NCI-H1105 (cell line): ENCODE measurements at places on chromosomes 4 and X.

DNA sequence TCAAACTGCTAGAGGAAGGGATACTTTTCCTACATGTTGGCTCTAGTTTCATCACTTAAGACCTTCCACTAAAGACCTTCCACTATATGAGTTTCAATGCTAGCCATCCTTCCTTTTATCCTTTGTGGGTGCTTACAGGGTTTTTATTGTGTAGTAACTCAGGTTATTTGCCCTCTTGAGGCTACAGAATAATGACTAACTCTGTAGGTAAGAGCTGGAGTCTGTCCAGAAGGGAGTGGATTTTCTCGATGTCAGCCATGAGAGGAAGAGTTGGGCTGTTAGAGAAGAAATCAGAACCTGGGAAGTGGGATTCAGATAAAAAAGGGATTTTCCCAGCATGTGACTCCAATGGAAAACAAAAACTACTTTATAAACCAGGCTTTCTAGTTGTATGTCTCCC is 27.5 kb upstream of the HERC5 start:
- DNase-seq: no peak

DNA sequence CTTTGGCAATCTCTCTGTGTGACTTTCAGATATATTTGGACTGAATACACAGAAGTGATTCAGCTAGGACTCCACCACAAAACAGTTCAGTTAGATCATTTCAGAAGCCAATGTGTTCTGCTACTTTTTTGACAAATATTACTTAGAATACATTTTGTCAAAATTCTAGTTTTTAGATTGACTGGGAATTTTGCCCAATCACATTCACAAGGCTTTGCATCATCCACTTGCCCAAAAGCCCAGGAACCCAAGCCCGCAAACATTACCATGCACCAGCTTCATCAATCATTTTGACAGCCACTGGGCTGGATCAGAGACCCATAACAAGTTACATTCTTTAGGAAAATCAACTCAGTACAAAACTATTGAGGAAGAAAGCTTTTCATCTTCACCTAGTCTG is 256.6 kb upstream of the NDST3 start:
- DNase-seq: no peak

- DNase-seq: no peak
Measured at GRCh38 chrX:68652326-68653170, 5.1 kb downstream of the STARD8 start.

DNA sequence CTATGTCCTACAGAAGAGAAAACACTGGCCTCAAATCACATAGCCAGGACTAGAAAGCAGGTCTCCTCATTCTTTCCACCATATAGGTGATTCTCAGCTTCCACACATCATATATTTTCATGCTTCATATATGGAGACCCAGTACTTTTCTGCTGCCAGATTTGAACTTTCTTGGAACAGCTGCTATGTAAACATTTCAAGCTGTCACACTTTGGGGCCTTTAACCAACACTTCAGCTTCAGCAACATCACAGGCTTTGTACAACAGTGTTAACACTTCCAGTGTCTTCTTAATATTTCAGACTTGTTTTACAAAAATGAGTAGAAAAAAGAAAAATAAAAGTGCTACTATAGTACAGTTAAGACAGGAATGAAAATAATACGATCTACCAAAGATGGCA is 12.6 kb downstream of the SH3RF1 start:
- DNase-seq: no peak

DNA sequence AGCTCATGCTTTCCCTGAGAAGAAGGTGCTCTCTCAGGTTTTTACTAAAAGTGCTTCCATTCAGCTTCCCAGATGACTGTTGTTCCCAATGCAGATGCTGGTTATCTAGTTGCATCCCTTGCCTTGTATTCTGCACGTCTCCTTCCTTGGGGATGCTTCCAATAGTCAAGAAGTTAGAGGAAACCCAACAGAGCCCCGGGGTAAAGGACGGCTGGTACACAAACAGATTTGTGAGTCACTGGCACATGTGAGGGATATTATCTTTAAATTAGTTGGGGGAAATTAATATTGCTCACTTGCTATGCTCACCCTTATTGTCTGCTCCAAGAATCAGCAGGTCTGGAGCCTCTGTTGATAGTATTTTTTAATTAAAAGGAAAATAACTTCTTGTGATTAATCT is 465.2 kb upstream of the BOD1L1 start:
- DNase-seq: no peak

DNA sequence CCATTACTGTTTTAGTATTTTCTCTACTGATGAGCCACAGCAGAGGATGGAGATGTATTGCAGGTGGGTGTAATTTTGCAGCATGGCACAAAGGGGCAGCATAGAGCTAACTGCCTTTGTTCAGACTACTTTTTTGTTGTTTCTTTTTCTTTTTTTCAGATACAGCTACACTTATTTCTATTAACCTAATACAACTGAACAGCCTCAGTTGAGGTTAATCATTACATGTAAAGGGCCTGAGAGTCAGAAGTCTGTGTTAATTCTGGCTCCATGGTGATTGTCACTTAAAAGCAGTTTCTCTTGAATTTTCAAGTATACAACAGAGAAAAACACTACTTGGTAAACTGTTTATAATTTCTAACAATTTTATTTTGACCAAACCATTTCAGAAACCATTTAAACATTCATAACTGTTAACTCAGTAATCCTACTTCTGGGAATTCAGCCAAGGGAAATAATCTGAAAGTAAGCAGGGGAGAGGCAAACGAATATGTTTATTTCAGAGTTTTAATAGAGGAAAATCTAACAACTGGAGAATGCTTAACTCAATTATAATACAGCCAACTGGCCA is 13.9 kb upstream of the PPEF2 start:
- DNase-seq: no peak

- no peak for DNase-seq
Measured at GRCh38 chr4:170025523-170026252, 507 bp downstream of the MFAP3L start.

DNA sequence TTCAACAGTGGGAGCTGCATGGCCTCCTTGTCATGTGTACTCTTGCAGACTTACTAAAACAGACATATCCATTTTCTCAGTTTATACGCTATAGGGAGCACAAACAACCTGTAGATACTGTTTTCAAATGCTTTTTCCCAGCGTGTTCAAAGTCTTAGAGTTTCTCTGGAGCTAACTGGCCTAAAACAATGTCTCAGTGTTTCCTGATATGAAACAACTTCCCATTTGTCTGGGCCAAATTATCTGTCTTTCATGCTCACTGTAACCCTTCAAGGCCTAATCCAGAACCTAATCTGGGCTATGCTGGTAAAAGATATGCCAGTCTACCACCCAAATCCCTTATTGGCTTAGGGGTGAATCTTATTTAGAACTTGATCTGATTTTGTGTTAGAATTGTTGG is 38.8 kb downstream of the RAB40A start:
- DNase-seq: no peak

GRCh38 chr4:828641-829271 is 2.8 kb upstream of the CPLX1 start:
- no peak for DNase-seq

- no peak for DNase-seq
Measured at GRCh38 chr4:127012549-127012948, 620.2 kb upstream of the INTU start.

- no peak for DNase-seq
Measured at GRCh38 chr4:141705048-141705746, 68.8 kb downstream of the IL15 start.

DNA sequence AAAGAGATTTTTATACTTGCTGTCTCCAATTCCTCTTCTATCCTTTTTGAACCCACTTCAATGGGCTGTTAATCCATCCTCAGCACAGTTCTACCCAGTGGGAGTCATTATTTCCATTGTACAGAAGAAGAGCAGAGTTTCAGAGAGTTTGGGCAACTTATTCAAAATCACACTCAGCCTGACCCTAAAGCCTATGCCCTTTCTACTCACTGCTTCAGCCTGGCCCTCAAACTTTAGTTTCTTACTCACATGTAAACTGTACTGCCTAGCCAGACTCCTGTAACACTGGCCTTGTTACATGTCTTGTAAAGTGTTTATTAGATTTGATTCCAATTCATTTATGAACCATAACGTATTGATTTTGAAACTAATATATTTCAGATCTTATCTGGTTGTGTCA is 25.1 kb upstream of the USO1 start:
- no peak for DNase-seq

DNA sequence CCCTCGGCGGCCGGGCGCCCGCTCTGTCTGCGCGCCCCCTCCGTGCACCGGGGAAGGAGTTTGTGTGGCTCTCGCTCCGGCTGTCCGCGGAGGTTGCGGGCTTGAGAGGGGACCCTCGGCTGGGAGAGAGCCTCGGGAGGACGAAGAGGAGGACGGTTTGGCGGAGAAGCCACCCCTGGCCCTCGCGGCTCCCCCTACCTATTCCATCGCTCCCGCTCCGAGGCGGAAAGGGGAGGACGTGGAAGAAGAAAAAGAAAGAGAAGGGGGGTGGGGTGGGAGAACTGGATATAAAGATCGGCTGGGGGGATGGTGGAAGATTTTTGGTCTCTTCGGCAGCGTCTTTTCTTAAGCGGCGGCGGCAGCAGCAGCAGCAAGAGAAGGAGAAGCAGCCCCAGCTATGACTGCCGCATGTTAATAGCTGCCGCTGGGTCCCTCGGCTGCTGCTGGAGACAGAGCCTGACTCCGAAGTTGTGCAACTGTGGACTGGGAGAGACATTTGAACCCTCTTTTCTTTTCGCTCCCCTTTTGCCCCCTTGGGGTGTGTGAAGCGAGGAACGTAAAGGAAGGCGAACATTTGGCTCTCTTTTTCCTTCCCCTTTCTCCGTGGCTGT is 895 bp downstream of the ADGRL3 start:
- no peak for DNase-seq

- DNase-seq: no peak
Measured at GRCh38 chr4:11338956-11339782, 89.5 kb downstream of the HS3ST1 start.
